LHCN-M2 (cell line): ENCODE measurements at places on chromosomes 6 and 20. TPM values are rescaled to one million over a fixed set of nuclear protein-coding genes. Genes with fewer than 3 reads are reported as not detected.

Gene ME1
- 6.4 and 8.1 TPM in 2 replicates for total RNA-seq

Gene SIRPD
- not detected in 2 replicates for total RNA-seq

Gene CLPSL2
- not detected in 2 replicates for total RNA-seq

Gene WFDC10B
- 0.38 TPM in 1 of 2 replicates, not detected in the other for total RNA-seq

Gene C2
- total RNA-seq = 0.86 and 1.2 TPM in 2 replicates

Gene ANKRD60
- not detected in 2 replicates for total RNA-seq

Gene EPB41L2
- total RNA-seq = 18.1 and 26.2 TPM in 2 replicates

Gene LSM14B
- 55.9 and 61.1 TPM in 2 replicates for total RNA-seq

Gene LST1
- not detected in 2 replicates for total RNA-seq

Gene SLC44A4
- total RNA-seq = 0.06 TPM in 1 of 2 replicates, not detected in the other

Gene HTR1E
- not detected in 2 replicates for total RNA-seq
